ENCODE measurements at places on chromosomes 2 and 18.

DNA sequence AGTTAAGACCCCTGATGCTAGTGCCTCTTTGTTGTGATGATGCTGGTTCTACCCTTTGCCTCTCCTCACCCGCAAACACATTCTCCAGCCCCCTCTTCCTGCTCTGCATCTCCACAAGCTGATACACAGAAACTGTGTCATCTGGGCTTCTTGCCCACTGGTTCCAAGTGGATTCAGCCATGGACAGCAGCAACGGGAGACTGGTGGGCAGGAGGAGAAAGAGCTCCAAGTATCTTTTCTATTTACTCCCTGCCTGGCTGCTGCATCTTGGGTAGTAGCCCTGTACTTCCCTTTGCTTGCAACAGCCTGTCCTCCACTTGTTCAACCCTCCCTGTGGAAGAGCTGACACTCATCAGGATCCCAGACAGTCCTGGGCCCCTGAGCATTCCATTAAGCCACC, 655.1 kb upstream of the RAB6C start:
- DNase-seq: no peak

DNA sequence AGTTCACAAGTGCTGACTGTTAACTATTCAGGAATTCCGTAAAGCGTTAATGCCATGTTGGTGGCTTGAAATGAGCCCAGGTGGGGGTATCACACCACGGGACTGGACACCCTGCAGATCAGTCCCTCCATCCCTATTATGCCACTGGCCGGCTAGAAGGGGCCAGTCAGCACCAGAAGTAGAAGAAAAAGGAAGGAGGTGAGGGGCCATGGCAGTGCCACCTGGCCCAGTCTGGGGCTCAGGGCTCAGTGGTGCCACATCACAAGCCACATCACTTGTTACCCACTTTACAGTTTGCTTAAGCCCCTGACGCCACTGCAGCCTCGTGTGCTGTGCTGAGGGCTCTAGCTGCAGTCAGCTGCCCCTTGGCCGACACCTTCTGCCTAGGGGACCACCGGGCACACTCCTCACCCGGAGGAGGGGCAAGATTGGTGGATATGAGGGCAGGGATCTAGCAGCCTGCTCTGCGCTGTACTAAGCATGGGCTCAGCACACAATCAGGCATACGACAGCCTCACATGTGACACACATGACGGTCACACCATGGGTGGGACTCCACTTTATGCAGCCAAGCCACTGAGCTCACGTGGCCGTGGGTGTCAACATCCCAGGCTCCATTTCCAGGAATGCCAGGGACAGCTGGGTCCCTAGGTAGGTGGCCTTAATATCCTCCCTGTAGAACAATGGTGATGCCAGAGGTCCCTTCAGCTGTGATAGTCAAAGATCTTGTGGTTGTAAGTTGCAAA, 3.6 kb downstream of the LIMS2 start:
- DNase-seq: no peak

- peak; percentile 85 for DNase-seq
Measured at GRCh38 chr2:221573430-221574230, 1.5 kb upstream of the EPHA4 start.

GRCh38 chr2:84085562-84085961, 373.5 kb downstream of the SUCLG1 start:
- DNase-seq: no peak

DNA sequence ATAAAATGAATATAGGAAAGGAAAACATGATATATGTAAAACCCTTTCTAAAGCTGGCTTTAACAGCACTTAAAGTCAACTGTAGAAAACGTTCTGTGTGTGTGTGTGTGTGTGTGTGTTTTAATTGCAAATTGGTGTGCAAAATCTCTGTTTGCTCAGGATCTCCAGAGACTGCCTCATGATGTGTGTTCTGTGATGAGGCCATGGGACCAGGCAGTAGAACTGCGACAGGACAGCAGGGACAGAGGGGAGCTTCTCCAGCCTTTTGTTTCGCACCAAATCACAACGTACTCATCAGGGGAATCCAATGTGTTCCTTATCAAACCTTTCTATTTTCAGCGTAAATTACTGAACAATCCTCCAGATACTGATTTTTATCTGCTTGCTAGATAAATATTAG, 66.7 kb downstream of the NXPH2 start:
- DNase-seq: no peak

Data from HuH-7.5 (cell line).